ENCODE measurements at places on chromosomes 12 and 14.

DNA sequence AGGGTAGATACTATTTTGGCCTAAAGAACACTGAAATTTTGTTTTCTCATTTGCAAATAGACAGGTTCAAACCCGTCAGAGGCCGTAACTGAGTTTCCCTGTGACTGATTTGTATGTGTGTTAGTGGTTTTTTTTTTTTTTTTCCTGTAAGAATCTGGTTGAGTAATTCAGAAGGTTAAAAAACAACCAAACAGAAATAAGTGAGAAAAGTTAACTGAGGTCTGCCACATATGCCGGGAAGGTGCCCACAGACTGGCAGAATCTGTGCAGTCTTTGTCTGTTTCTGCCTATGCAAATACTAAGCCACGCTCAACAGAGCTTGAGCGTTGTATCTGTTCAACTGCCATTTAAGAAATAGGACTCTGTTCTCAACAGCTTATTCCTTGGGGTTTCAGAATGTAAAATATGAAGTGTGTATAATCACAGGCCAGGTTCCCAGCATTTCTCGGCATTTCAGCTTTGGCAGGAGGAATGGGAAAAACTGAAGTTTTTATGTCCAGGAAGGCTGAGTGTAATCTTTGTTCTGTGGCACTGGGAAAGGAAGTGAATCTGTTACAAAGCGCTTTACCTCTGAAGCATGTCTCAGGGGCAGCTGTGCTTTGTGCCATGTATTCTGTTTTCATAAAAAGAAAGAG lies 181.9 kb downstream of the PRKCH start:
- no peak for DNase-seq

GRCh38 chr14:55160989-55161388 lies 30.4 kb downstream of the DLGAP5 start:
- DNase-seq = peak; percentile 45

- DNase-seq = no peak
Observed at GRCh38 chr14:73244541-73245290, 7.4 kb downstream of the PAPLN start.

DNA sequence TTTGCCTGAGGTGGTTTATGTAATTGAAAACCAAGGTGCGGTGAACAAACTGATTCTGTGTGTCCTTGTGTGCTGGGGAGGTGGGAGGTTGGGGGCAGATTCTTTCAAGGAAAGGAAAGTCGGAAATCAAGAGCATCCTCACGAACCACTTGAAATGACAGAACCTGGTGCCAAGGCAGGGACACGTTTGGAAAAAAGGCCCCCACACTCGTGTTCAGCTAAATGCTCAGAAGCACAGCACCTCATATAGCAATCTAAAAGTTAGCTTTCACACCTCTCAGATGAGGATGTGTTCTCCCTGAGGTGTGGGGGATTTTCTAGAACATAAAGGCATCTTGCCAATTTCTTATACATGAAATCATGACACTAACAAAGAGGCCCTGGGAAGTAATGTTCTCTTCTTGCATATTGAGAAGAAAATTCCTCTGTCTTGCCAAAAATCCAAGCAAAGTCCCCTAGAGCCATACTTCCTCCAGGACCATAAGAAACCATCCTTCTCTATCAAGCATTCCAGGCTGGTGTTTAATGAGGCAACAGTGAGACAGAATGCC lies 119.6 kb downstream of the PLXNC1 start:
- DNase-seq = peak; percentile 35

DNA sequence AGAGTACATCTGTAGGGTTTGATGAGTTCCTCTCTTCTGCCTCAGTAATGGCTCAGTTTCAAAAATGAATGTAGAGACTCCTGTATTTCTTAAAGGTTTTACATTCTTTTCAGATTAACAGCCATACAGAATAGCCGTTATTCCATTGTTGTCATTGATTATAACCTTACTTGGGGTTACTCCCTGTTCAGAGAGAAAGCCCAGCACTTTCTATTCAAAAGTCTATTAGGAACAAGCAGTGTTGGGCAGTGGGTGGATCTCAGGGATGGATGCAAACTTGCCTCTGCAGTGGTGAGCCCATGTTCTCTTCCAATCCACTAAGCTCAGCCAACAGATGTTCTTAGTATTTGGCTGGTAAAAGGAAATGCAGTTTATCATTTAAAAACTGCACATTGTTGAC lies 342.6 kb upstream of the E2F7 start:
- no peak for DNase-seq

GRCh38 chr12:103503546-103504480 lies 8.0 kb upstream of the C12orf42 start:
- DNase-seq = no peak

DNA sequence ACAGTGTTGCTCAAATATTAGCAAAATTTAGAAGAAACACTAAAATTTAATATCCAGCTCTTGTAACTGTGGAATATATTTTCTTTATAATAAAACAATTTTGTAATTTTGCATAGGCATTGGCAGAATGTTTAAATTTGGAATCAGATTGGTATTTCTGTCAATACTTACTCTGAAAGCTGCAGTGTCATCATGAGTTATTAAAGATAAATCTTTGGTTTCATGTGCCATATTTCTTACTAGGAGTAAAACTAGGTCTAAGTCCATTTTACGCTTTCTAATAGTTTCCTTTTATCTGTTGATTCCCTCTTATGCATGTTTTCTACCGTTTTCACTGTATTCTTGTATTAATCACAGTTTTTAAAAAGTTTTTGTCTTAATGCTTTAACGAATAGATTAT lies 49.7 kb downstream of the CCDC91 start:
- DNase-seq = no peak

DNA sequence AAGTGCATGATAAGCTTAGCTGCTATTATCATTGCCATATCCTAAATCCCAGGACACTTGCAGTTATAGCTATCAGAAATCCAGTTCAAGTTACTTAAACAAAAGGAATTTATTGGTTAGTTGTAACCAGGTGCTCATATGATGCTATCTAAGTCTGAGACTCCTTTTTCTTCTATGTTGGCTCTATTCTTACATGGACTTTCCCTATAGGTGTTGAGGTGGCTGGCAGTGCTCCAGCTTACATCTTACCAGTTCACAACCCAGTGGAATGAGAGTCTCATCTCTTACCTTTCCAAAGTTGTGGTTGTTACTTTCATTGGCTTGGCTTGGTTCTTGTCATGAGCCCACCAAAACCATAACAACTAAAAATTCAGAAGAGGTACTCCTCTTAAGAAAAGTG lies 94.6 kb downstream of the DACT1 start:
- DNase-seq = no peak

GRCh38 chr14:59199205-59199604 lies 10.7 kb downstream of the DAAM1 start:
- DNase-seq = no peak

DNA sequence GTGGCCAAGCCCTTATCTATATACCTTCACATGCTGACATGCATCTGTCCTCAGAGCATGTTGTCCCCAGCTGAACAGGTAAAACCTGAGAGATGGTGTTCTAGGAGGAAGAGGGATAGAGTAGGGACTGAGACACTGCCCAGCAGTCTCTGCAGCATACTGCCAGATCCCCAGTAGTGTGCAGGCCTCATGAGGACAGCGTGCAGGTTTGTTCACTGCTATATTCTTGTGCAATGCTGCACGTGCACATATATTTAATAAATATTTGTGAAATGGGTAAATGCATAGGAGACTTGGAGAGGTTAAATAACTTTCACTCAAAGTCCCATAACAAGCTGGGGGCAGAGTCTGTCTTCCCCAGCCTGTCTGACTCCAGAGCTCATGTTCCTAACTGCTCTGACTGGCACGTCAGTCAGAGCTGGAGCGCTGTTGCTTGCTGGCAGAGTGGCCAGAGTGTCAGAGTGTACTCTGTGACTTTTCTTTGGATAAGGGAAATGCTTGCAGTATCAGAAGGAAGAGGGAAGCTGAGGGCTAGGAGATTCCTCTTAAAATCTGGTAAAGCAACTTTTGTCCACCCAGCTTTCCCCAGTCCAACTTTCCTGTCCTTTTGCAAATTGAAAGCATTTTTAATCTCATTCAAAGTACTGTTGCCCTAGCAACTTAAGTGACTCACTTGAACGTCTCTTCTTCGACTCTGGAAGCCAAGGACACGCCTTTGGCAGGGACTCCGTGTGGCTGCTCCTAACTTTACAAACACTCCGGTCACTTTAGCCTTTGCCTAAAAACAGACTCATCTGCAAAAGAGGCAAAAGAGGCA lies 14.9 kb upstream of the POLR3B start:
- DNase-seq = peak; percentile 64

- DNase-seq = peak; percentile 30
Observed at GRCh38 chr14:79630288-79630960, 580.9 kb downstream of the DIO2 start.

- no peak for DNase-seq
Observed at GRCh38 chr12:1305791-1306500, 288.4 kb downstream of the FBXL14 start.

GRCh38 chr12:124307556-124307825 lies 12.6 kb downstream of the RFLNA start:
- no peak for DNase-seq

GRCh38 chr14:23008831-23009230 lies 1.1 kb downstream of the C14orf93 start:
- DNase-seq = no peak

DNA sequence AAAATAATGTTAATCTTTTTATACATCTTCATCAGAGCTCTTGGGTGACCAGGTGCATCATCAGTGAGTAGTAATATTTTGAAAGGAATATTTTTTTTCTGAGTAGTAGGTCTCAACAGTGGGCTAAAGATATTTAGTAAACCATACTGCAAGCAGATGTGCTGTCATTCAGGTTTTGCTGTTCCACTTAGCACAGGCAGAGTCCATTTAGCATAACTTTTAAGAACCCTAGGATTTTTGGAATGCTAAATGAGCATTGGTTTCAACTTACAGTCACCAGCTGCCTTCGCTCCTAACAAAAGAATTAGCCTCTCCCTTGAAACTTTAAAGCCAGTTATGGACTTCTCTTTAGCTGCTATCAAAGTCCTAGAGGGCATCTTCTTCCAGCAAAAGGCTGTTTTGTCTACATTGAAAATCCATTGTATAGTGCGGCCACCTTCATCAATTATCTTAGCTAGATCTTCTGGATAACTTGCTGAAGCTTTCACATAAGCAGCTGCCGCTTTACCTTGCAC lies 24.6 kb downstream of the RIMKLB start:
- no peak for DNase-seq

- DNase-seq = peak; percentile 96
Observed at GRCh38 chr14:90419200-90419599, 22.4 kb downstream of the CALM1 start.

DNA sequence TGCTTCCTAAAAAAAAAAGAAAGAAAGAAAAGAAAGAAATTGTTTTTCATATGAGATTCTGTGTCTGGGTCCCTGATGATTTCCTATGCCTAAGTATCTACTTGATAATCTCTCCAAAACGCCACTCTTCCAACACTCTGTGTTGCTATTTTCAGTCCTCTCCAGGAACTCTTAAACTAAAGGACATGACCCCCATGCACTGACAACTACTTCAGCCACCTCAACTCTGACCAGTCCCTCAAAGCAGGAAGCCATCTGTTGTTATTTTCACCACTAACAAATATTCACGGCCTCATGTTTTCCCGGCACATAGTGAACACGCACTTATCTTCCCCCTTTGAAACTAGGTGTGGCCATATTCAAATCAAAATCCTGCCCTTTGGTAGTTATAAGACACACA lies 259.3 kb downstream of the PPFIA2 start:
- no peak for DNase-seq

DNA sequence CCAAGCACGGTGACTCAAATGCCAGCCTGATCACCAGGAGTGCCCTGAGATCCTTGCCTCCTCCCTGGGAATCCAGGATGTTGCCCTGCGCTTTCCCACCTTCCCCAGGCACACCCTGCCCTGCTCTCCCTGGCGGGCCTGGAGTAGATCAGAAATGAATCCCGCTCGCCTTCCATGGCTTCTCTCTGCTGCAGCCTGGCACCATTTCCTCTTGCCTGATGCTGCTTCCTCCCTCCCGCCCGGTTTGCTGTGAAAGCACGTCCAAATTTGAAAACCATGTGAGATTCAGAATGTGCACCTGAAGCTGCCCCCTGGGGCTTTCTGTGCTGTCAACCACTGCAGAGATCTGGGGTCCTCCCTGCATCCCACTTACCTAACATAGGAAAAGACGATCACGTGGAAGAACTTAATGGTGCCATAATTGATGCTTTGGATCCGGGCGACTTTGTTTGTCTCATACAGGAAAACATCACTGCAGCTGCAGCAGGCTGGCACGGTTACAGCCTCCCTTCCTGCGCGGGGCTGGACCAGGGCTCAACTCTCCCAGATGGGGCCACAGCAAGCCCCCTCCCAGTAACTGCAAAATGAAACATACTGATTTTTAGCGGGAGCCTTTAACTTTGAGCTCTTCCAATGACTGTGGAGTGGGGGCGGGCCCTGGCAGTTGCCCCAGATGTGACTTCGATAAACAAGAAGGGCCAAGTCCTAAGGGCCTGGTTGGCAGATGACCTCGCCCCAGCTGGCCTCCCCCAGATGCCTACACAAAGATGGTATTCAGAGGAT lies 24.9 kb upstream of the C12orf76 start:
- peak; percentile 35 for DNase-seq

DNA sequence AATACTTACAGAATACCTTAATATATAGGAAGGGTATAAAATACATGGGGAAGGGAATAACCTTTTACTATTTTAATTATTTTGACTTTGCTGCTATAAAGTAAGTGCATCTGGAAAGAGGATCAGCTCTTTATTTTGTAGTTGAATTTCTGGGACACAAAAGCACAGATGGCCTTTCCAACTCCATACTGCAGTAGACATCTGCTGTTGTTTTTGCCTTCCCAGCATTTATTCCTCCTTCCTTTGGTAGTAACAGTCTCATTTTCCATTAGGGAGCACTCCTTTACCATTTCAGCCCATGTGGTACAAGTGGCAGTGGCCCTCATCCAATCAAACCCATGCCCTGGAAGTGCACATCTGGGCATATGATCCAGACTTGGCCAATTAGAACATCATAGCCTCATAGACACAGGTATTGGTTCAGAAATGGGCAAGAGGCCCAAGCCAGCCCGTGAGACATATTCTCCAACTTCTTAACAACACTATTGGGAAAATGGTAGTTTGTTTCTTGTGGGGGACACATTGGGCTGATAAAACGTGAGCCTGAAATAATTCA lies 64.8 kb upstream of the YARS2 start:
- DNase-seq = no peak

Data from EL (cell line).